Astrocyte of the cerebellum (primary cell): ENCODE measurements at places on chromosomes 13 and 19.

- DNase-seq: no peak
These were observed 41.3 kb downstream of the DPF1 start for GRCh38 chr19:38182536-38183210.

DNA sequence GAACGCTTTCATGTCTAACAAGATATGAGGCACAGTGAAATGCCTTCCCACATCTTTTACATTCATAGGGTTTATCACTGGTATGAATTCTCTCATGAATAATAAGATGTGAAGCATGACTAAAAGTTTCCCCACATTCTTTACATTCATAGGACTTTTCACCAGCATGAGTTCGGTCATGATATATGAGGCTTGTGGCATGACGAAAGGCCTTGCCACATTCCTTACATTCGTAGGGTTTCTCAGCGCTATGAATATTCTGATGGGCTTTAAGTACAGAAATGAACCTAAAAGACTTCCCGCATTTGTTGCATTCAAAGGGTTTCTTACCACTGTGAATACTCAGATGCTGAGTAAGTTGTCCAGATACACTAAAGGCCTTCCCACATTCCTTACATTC lies 21.3 kb downstream of the ZNF607 start:
- no peak for DNase-seq

- peak; percentile 20 for DNase-seq
These were observed 153.9 kb downstream of the TEX29 start for GRCh38 chr13:111474136-111475002.

- DNase-seq: peak; percentile 53
These were observed 215.2 kb downstream of the NBEA start for GRCh38 chr13:35157143-35157755.

DNA sequence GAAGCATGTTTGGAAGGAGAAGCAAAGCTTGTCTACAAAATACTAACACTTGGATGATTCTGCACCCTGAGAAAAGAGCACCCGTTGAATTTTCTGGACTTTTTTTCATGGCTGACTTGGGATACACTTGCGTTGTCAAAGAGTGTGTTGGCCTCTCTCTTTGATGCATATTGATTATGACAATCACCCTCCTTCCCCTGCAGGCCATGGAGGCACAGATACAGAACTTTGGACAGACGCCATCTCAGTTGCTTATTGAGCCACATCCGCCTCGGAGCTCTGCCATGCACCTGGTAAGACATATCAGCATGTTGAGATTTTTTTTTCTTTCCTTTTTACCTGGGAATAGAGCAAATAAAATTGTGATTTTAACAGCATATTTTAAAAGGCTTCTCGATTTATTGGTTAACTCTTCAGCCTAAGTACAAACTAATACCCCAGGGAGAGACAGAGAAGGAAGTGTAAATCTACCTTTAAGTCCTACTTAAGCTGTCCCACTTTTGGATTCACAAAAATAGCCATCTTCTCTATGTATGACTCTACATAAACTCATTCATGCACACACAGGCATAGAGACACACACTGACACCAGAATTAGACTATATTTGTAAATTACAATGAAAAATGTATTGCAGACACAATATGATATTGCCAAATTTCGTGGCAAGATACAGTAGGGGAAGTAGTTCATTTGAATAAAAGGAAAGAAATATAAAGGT lies 169.7 kb upstream of the MAB21L1 start:
- no peak for DNase-seq

DNA sequence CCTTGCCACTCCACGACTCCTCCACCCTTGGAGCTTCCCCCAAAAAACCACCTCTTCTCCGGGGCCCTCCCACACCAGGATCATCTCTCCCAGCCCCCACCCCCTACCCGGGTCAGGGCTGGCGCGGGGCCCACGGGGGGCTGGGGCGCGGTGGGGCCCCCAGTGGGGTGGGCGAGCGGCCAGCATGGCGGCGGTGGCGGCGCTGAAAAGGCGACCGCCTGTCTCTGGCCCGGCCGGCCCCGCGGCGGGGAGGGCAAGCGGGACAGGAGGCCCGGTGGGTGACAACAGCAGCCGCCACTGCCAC lies 850 bp downstream of the DYRK1B start:
- no peak for DNase-seq

GRCh38 chr13:44364345-44365000 lies 9.2 kb upstream of the SERP2 start:
- DNase-seq: no peak
